Stimulated activated CD4-positive, alpha-beta T cell treated with anti-CD3 and anti-CD28 coated beads, Interleukin-4, amount 100 ng/mL, for 24 hours (primary cell): ENCODE measurements at places on chromosomes 6 and 20.

DNA sequence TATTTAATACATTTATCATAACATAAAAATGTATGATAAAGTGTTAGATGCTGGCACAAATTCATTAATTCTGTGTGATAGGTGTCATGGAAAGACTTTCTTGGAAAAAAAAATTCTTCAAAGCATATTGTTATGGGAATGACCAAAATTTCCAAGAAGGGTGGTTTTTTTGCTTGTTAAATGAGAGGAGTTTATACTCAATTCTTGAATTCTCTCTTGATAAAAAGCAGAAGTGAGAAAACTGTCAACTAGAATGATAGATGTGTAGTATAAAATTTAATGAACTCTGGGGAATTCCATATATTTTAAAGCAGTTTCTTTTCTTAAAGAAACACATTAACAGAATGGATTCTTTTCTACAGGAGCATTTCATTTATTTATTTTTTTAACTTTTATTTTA, 62.0 kb upstream of the SNAP91 start:
- DNase-seq, result no peak

DNA sequence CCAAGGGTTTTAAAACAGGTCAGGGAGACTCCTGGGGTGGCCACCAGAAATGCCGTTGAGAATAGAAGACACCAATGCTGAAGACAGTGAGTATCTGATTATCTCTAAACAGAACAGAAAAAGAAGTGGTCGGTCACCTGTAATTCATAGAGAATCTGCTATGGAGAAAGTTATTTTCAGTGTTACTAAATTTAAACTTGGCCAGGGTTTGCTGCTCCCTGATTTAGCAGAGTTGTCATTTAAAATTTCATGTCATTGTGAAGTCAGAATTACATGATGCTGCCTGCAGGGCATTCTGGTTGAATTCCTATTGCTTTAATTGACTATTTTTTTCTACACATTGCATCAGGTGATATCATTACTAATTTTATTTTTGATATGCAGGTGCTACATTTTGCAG, 114.1 kb downstream of the HS3ST5 start:
- no peak for DNase-seq

GRCh38 chr20:20248620-20249200, 119.2 kb upstream of the INSM1 start:
- DNase-seq, result no peak

DNA sequence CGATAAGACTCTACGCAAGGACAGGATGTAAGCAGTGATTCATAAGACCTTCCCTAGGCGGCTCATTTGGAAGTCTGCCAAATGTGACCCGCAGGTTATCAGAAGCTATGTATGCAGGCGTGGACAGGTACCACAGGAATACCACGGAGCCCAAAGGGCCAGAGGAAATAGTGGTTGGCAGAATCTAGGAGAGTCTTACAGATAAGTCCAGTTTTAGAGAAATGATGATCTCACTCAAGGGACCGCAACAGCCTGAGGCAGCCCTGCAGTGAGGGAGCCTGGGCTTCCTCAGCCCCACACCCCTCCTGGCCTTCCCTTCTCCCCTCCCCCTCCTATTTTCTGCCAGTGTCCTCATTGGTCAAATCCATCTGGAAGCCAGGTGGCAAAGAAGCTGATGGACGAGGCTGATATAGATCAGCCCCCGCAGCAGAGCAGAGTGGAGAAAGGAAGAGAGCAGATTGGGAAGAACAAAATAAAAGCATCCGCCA, 110.6 kb downstream of the FNDC1 start:
- no peak for DNase-seq

- DNase-seq, result no peak
Measured at GRCh38 chr6:96016334-96017069, 728 bp downstream of the FUT9 start.

DNA sequence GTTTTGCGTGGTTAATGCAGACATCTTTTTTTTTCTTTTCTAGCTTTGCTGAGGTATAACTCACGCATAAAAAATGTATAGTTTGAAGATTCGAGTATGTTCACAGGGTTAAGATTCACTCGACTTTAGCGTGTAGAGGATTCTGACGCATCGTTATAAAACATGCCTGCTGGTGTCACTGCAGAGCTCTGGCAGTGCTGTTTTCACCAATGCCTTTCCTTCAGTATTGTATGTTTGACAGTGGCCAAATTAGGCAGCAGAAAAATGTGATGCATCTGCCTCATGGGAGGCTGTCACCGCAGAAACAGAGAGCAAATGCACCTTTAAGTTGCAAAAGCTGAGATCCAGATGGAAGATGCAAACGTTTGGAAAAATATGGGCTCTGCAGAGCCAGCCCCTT, 18.0 kb upstream of the SIRPB2 start:
- DNase-seq, result peak; percentile 30

- peak; percentile 96 for DNase-seq
Measured at GRCh38 chr6:34526992-34527728, 29.0 kb downstream of the SPDEF start.

GRCh38 chr20:36312724-36313441, 6.7 kb downstream of the DLGAP4 start:
- DNase-seq, result no peak

DNA sequence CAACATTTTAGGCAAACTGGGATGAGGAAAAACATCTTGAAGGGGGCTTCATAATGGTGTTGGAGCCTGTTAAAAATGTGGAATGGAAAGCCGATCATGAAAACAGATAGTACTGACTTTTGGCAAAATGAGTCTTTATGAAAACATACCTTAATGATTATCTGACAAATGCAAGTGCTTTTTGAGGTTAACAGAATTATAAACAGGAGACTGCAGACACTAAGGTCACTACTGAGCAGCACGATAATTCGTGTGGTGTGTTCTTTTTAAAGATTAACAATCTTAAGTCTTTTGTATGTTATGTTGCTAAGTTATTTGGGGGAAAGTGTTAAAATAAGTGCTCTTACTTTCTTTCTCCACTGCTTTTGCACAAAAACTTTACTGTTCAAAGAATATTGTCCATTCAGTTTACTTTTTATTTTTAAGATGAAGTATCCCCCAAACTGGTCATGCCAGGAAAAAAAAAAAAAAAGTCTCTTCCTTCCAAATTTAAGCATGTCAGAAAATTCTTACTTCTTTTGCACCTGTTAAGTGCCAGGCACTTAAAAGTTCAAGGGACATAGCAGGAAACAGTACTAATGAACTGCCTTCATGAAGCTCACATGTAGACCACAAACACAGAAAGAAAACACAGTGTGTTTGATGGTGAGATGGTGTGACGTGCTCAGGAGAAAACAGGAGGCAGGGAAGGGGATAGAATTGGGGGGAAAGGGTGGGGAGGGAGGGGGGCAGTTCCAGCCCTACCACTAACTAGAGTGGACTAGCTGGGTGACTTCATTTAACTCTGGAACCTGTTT, 73.2 kb downstream of the CDYL start:
- DNase-seq, result no peak

GRCh38 chr6:92682516-92683398, 736.6 kb downstream of the EPHA7 start:
- DNase-seq, result no peak

DNA sequence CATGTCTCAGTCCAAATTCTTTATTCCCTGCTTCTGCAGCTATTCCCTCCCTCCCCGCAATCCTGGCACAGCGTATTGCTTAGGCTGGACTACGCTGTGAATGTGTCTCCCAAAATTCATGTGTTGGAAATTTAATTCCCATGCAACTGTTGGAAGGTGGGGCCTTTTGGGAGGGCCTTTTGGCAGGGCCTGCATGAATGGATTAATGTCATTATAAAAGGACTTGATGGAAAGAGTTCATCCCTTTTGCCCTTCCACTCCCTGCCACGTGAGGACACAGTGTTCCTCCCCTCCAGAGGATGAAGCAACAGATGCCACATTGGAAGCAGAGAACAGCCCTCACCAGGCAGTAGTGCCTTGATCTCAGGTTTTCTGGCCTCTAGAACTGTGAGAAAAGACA, 20.4 kb upstream of the NOTCH4 start:
- DNase-seq, result no peak

- no peak for DNase-seq
Measured at GRCh38 chr6:122673343-122673961, 63.2 kb downstream of the PKIB start.

GRCh38 chr6:170198298-170198697, 92.6 kb downstream of the DLL1 start:
- DNase-seq, result no peak

GRCh38 chr20:381581-382290, 1.2 kb downstream of the TRIB3 start:
- DNase-seq, result peak; percentile 67

DNA sequence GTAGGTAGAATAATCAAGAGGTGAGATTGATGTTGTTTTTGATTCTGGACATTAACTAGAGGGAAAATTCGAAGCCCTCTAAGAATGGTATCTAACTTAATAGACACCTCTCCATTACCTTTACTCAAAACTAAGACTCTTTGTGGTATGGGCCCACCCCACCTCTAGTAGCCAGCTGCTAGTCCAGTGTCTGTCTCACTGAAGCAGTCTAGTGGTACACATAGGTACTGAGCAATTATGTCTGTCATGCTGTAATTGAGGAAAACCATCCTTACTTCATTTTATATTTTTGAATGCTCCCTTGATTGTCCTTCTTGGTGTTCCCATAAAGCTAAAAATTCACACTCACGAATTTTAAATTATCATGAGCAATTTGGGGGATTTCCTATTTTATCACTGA, 290.7 kb downstream of the ARHGAP18 start:
- no peak for DNase-seq

DNA sequence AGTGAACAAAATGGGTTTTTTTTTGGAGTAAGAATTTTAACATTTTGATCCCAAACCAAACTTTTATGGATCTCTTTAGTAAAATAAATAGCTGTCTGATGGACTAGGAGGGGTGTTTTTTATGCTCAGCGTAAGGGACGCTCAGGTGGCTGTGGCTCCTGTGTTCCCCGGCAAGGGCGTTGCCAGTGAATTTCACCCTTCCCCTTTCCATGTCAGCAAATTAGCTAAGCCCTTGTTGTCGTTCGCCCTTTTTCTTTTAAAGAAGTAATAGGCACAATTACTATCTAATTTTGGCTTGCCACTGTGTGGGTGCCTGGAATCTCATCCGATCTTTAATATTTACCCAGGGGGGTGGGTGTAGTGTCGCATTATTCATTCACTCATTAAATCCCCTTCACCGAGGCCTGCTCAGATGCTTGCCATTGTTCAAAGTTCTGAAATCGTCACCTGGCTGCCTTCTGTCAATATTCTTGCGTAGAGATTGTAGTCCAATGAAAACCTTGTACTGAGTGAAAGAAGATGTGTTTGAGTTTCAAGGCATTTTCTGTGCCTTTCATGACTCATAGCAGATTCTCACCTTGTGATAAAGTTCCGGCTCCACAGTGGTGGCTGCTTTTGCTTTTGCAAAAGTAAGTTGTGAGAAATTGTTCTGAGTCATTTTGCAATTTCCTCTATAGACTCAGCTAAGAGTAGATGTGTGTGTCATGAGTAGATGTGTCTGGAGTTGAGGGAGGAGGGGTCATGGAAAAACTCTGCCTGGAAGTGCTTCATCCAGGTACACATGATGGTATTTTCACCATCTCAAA, 40.0 kb upstream of the CLDN20 start:
- DNase-seq, result peak; percentile 69

DNA sequence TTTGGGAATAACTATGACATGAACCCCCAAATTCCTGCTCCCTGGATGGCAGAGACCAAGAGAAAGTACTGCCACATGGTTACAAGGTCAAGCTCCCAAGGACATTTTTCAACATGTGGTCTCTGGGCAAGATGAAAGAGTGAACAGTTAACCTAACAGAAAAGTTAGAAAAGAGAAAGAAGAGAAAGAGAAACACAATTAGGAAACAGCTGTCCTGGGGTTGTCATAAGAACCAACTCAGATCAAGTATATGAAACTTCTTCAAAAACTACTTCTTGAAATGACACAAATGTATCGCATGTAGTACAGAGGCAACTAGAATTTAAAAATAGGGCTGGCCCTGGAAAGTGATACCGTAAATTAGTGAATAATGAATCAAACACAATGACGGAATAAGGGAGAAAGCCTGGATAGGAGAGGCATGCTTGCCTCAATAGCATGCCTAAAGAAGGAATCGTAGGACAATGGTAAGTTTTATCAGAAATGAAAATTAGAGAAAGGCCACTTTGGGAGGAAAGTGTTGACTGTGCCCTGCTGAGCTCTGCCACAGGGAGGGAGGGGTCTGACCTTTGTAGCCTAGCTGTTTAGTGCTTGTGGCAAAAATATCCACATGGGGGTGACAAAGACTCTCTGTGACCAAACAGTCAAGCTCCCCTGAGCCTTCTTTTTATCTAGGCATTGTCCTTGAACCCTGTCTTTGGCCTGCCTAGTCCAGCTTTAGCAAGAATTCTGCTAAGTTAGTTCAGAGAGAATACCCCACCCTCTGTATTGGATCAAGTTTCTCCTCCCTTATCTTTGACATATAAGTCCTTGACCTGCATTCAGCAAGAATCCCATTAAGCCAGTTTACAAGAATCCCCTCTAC, 4.3 kb upstream of the DCBLD1 start:
- DNase-seq, result no peak

DNA sequence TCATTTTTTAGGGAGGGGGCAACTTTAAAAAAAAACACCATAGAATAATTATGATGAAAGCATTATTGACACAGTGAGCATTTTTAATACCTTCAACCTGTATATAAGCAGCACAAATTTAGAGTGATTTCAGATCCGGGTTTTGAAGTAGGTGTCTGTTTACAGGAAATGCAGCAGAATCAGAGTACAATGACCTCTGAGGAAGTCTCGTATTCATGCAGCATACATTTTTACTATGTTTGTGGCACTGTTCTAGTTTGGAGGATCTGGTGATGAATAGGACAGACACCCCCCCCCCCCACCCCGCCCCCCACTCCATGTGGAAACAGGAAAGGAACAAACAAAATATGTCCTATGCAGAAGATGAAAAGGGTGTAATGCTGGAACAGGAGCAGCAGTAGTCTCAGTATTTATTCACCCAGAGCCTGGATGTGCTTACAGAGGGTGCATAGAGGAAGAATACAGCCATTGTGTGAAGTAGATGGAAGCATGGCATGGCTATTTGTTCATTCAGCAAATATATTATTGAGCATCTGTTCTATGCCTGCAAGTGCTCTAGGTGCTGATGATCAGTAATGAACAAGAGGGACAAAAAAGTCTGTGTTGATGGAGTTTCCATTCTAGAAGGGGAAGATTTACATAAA, 19.7 kb downstream of the VAPB start:
- no peak for DNase-seq

- DNase-seq, result no peak
Measured at GRCh38 chr20:17488916-17489600, 42.1 kb downstream of the BFSP1 start.

DNA sequence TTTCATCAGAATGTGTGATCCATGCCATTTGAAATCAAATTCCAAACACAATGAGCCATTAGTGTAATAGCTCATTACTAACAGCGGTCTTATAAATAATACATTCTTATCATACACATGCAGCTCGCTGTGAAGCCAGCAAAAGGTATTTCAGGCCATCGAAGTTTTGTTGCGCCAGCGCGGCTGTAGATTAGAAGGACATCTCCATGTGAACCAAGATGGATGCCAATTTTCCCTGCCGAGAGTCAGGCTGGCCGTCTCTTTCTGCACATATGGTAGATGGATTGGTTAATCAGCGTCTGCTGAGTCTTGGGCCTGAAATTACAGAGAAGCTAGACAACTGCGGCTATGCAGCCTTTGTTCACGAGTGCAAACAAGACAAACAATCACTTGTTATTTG, 44.1 kb downstream of the CFAP61 start:
- DNase-seq, result no peak
